ENCODE measurements at places on chromosomes 1 and 21.

DNA sequence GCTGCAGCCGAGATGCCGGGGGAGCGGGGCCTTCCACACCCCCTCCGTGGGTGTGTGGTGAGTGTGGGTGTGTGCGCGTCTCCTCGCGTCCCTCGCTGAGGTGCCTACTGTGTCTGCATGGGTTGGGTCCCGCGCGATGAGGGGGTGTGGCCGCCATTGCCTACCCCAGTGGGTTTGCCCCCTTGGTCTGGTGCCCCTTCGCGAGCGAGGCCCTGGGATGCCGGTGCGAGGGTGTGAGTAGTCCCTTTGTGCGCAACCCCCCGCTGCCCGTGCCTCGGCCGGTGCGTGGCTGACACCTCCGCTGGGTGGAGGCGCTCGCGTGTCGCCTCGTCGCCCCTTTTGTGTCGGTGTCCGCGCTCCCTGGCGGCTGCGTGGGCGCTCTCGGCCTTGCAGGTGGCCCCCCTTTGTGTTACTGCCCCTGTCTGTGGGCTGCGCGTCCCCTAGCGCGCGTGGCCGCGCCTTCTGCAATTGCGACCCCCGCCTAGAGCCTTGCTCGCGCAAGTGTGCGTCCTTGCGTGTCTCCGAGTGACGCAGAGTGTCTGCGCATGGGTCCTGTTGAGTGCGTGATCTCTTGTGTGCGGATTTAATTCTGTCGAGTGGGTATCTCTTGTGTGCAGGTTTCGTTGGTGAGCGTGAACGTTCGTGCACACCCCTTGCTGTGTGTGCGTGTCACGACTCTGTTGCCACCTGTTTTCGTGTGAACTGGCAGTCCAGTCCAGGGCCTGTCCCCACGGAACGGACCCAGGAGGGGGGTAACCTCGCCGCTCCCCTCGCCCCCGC lies 553 bp downstream of the TTC3 start:
- peak; percentile 76 for DNase-seq

DNA sequence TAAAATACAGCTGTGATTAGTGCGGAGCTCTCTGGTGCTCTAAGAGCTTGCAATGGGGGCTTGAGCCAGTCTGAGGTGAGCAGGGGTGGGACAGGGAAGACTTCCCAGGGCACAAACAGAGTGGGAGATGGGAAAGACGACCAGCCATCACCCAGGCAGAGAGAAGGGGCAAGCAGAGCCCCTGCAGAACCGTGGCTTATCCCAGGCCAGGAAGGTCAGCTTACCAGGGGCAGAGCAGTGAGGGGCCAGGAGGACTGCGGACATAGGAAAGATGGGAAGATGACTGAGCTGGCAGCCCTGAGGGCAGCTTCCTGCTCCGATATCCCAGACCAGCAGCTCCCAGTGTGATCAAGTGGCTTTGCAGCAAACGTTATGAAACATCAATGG lies 55.4 kb upstream of the IFFO2 start:
- peak; percentile 29 for DNase-seq

DNA sequence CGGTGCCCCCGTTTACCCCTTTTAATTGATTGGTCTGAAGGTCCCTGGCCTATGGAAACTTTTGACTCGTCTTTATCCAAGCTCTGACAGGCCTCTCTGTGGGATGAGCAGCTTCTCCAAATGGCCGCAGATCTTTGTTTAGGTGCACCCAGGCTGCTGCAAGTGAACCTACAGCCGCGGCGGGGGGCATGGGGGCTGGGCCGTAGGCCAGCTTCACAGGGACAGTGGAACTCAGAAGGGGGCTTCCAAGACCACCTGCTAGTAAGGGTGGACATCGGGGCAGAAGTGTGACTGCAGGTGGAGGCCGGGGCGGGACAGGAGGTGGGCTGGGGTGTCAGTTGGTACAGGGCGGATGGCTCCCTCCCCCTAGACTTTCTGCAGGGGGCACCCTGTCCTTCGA lies 257.5 kb downstream of the SIPA1L2 start:
- no peak for DNase-seq

- no peak for DNase-seq
These were observed 70.7 kb upstream of the ZNF644 start for GRCh38 chr1:91092503-91092902.

GRCh38 chr1:219988387-219988786 lies 57.9 kb downstream of the EPRS1 start:
- DNase-seq, result no peak

DNA sequence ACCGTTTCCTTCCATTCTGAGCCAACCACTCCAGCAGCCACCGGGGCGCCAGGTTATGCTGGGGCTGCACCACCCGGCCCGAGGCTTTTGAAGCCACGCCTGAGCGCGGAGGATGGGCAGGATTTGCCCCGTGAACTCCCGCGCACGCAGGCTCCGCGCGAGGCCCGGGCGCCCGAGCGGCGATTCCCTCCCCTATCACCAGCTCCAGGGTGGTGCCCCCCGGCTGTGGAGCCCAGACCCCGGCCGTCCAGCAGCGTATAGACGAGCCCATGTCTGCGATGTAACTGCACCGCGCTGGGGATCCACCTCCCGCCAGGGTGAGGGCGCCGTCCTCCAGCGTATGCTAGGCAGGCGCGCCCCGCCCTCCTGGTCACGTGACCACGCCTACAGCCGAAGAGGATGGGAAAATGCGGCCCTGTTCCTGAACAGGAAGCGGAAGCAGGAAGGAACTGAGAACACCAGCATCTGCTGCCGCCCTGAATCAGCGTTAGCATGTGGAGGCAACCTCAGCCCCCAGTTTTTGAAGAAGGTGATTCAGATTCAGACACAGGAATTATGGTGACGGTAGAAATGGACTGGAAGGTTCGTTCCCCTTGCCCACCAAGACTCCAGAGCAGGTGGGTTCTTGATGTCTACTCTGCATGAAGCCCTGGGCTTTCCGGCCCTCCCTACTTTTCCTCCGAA lies 46.0 kb downstream of the VPS26C start:
- DNase-seq, result peak; percentile 97

GRCh38 chr1:3504151-3504821 lies 49.8 kb downstream of the ARHGEF16 start:
- DNase-seq, result no peak

GRCh38 chr21:46195595-46196195 lies 11.4 kb upstream of the SPATC1L start:
- no peak for DNase-seq

DNA sequence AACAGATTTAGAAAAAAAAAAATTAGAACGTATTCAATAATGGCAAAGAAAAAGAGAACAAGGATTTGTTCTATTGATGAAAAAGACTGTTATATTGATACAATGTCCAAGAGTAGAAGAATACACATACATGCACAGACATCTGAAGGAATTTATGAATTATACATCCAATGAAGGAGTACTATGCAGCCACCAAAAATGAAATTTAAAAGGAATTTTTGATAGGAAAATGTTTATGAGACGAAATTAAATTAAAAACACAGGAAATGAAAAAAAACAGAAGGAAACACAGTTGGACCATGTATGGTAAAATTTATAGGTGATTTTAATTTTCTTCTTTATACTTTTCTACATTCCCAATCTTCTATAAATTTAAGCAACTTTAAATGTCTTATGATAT lies 110.3 kb downstream of the LTN1 start:
- no peak for DNase-seq

DNA sequence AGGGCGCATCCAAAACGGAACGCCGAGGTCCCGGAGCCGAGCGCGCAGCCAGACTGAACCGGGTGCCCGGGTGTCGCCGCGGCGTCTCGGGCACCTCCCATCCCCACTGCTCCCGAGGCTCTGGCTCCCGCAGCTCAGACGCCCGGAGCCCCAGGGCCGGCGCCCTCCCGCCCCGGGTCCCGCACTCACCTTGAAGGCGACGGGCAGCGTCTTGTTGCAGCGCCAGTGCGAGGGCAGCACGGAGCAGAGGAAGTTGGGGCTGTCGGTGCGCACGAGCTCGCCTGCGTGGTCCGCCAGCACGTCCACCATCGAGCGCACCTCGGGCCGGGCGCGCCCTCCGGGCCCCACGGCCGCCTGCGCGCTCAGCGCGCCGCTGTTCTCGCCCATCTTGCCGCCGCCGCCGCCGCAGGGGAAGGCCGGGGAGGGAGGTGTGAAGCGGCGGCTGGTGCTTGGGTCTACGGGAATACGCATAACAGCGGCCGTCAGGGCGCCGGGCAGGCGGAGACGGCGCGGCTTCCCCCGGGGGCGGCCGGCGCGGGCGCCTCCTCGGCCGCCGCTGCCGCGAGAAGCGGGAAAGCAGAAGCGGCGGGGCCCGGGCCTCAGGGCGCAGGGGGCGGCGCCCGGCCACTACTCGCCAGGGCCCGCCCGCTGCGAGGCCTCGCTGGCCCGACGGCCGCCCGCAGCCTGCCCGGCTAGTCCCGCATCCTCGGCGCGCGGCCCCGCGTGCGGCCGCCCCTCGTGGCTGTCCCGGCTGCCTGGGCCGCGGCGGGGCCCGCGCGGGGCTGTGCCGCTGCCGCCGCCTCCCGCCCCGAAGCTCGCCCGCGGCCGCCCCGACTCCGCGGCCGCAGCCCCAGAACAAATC lies 447 bp downstream of the RUNX3 start:
- DNase-seq, result peak; percentile 76

DNA sequence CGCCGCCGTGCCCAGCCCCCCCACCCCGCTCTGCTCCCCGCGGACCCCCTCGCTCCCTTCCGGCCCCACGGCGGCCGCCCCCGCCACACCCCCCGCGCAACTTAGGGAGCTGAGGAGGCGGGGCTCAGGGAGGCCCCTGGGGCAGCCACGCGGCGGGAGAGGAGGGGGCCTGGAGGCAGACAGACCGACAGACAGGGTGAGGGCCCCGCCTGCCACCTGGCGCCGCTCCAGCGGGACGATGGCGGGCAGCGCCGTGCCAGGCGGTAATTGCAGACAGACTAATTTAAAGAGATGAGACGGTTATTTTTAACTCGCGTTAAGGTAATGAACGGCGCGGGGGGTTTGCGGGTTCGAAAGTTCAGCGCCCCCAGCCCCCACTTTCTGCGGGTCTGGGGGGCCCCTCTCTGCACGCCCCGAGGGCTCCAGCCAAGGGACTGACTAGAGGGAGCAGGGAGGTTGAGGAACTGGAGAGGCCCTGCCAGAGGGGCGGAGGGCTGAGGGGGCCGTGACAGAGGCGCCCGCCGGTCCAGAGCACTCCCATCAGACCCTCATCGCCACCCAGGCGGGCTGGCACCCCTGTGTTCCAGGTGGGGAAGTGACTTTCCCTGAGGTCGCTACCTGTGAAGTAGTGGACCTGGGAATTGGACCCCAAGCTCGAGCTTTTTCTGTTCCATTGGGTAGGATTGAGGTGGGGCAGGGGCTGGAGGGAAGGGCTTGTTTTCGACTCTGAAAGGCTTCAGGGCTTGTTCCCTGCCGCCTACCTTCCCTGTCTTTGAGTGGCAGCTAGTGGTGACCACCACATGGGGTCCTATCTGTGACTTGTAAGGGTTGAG lies 5.4 kb downstream of the FOXO6 start:
- DNase-seq, result no peak

DNA sequence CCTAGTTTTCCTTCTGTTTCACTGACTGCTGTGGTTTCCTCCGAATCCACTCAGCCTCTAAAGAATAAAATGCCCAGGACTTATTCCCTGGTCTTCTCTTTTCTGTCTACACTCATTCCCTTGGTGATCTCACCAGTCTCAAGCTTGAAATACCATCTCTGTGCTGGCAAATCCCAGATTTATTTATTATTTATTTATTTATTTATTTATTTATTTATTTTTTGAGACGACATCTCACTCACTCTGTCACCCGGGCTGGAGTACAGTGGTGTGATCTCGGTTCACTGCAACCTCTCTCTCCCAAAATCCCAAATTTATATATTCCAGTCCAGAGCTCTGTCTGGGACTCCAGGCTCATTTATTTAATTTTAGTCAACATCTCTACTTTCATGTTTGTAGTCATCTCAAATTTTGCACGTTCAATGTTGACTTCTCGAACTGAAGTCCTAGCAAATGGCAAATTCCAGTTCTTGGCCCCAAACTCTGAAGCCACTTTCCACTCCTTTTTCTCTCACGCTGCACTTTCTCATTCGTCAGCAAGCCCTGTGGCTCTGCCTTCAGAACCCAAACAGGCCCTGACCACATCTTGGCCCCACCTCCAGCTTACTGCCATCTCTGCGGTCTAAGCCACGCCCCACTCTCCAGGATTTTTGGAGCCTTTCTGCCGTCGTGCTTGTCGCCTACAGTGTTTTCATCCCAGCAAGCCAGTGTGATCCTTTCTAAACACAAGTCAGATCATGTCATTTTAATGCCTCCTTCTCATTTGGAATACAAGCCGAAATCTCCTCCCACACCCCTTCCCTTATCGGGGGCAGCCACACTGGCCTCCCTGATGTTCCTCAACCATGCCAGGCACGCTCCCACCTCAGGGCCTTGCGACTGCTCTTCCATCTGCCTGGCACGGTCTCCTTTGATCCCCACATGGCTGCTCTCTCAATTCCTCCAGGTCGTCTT lies 14.2 kb upstream of the TENT5B start:
- no peak for DNase-seq

DNA sequence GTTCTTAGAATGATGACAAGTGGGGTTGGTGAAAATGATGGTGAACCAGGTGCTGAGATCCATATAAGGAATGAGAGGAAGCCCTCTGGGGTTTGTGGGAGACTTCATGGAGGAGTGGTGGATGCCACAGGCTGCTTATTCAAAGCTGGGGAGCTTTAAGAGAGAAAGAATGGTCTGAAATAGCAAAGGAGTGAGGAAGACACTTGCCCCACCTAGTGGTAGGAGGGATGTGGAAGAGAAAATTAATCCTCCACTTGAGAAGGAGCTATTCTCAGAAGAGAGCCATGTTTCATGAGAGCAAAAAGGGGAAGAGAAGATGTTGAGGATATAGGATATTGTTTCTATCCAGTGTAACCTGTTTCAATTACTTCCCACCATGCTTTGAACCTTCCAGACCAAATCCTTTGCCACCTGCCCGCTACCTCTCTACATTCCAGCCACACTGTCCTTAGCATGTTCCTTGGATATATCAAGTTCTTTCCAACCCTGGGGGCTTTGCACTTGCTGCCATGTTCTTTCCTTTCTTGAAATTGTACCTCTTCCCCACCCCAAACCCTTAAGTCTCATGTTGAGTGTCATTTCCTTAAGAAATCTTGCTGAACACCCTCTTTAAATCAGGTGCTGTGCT lies 19.6 kb upstream of the ZNF648 start:
- DNase-seq, result no peak

DNA sequence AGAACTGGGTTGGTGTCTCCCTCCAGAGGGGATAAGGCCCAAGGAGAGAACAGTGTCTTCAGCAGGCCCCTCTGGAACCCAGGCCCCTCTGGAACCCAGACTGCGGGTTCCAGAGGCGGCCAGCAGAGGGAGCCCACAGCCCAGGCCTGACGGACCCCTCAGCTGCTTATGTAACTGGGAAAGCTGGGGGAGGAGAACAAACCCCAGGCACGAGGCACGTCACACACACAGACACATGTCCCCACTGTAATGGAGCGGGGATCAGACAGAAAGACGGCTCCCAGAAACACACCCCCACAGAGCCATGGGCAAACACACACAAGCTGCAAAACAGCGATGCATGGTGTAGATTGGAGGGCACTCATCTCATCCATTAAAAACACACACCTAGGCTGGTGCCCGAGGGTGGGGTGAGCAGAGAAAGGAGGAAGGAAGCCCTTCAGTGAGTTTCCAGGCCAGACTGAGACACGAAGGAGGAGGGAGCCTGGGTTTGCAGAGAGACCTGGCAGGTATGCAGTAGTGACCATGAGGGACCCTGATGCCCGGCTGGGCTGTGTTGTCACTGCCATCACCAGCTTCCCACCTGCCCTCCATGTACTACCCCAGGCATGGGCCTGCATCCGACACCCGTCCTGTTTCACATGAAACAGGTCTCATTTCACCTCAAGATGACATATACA lies 2.8 kb upstream of the IGSF8 start:
- peak; percentile 78 for DNase-seq

- DNase-seq, result no peak
These were observed 211.9 kb upstream of the SPAG17 start for GRCh38 chr1:118396829-118397495.

GRCh38 chr1:37948166-37948565 lies 1.3 kb upstream of the INPP5B start:
- DNase-seq, result no peak

- DNase-seq, result no peak
These were observed 79.0 kb upstream of the MAP10 start for GRCh38 chr1:232726048-232726779.
